ENCODE measurements at places on chromosomes 16 and 17.

DNA sequence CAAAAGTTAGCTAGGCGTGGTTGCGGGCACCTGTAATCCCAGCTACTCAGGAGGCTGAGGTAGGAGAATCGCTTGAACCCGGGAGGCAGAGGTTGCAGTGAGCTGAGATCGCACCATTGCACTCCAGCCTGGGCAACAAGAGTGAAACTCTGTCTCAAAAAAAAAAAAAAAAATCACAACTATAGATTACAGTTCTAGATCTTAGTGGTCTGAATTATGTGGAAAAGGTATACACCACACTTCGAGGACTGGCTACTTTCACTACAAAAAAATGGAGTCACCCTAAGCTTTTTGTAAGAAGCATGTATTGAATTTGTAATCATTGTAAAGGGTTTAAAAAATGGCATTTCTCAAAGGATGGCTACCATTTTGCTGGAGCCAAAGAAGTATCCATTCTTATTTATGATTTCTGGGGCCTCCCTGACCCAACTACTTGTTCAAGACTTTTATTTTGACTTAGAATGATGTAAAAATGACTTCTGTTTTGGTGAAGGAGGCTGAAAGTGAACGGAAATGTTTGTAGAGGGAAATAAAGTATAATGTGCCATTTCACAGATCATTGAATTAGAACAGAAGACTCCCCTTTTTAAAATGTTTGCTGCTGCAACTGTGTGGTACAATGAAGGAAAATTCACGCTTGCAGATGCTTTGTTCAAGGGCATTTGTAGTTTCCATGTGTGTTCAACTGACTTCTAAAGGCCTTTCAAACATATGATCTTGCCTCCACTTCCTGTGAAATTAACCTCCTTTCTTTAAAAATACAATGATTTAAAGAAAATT lies 37.1 kb upstream of the NOL11 start:
- DNase-seq: no peak

GRCh38 chr16:70162041-70162451 lies 11.5 kb upstream of the CLEC18C start:
- DNase-seq: peak; percentile 25

DNA sequence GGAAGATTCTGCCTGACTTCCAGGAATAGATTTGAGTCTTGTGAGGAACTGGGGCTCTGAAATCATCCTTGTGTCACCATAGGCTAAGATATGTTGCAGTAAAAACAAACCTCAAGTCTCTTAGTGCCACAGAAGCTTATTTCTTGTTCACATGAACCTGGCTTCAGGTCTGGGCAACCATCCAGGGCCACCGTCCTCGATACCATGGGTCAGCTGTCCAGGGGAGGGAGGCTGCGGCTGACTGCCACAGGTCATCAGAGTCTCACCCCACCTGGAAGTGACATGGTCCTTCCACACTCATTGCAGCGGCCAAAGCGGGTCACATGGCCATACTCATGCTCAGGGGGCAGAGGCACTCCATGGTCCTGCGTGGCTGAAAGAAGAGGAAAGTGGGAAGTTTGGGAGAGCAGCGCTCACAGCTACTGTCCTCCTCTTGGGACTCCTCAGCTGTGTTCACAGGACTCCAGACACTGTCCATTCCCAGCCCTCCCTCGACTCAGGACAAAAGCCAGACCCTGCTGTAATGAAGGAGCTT lies 284.5 kb downstream of the CBLN1 start:
- DNase-seq: no peak

- DNase-seq: no peak
Measured at GRCh38 chr16:1865902-1866690, 5.9 kb downstream of the MEIOB start.

- DNase-seq: no peak
Measured at GRCh38 chr17:81551458-81552243, 502 bp downstream of the FAAP100 start.

GRCh38 chr17:74190154-74190553 lies 13.3 kb upstream of the RPL38 start:
- no peak for DNase-seq

- DNase-seq: no peak
Measured at GRCh38 chr17:21247552-21248258, 5.5 kb downstream of the NATD1 start.

DNA sequence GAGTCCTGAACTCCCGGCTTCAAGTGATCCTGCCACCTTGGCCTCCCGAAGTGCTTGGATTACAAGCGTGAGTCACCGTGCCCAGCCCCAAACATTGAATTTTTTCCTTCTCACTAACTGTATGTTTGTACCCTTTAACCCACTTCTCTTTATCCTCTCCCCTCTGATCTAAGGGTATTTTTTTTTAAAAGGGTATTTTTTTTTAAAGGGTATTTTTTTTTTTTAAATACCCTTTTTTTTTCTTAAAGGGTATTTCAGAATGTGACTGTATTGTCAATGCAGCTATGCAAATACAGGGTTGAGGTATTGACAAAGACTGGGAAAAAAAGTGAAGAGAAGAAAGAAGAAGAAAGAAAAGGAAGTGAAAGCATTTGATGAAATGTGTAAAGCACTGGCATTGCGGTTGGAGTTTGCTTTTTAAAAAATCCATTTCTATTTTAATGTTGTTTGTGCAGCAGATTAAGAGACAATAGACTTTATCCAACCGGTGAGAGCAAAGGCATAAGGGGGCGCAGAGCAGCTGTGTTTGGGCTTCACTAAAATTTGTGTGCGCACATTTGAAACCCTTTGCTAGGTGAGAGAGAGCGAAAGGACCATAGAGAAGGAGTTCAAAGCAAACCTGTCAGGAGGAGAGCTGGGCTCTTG lies 42.4 kb downstream of the SYT17 start:
- no peak for DNase-seq
